ENCODE measurements at places on chromosomes 3 and 15.

GRCh38 chr3:58150130-58150809 is 60.5 kb downstream of the DNASE1L3 start:
- DNase-seq, result no peak

DNA sequence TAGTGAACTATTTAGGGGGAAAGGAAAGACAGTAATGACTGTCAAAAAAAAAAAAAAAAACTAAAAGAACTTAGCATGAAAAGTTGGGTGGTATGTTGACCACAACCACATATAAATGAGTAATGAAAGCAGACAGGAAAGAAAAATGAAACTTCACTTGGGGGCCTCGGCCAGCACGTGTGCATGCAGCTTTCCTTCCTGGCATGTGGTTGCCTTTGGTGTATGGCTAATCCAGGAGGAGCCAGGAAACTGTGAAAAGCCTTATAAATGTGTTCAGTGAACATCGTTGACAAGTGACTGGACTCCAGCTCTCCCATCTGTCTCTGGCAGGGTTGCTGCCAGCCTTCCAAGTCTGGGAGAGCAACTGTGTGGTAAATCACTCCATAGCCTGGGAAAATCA is 195.1 kb downstream of the DTWD1 start:
- no peak for DNase-seq

GRCh38 chr3:157586293-157586692 is 83.1 kb upstream of the VEPH1 start:
- no peak for DNase-seq

GRCh38 chr15:75578173-75578947 is 755 bp downstream of the PTPN9 start:
- DNase-seq, result peak; percentile 36

DNA sequence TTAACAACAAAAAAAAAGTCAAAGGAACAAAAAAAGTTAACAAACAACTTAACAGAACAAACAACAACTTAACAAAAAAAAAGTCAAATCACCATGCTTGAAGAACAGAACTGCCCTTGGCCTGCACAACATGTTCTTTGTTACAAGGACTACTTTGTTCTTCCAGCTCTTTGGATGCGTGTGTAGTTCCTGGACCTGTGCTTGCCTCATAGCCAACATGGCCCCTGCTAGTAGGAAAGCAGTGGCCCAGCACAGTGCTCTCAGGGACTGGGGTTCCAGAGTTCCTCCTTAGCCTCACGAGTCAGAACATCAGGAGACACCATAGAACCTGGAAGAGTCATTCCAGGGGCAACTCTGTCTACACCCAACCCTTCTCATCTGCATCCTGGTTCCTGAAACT is 10.9 kb upstream of the STRIT1 start:
- no peak for DNase-seq

- no peak for DNase-seq
Observed at GRCh38 chr15:92393071-92393979, at the start of gene ST8SIA2. Gene ST8SIA2 (plus strand): TSS chr15:92393881. CDS start chr15:92394065, 184 bp downstream.

- DNase-seq, result no peak
Observed at GRCh38 chr15:53681056-53681455, 78.4 kb downstream of the WDR72 start.

GRCh38 chr3:187015903-187016638 is 85.7 kb downstream of the ST6GAL1 start:
- peak; percentile 23 for DNase-seq

DNA sequence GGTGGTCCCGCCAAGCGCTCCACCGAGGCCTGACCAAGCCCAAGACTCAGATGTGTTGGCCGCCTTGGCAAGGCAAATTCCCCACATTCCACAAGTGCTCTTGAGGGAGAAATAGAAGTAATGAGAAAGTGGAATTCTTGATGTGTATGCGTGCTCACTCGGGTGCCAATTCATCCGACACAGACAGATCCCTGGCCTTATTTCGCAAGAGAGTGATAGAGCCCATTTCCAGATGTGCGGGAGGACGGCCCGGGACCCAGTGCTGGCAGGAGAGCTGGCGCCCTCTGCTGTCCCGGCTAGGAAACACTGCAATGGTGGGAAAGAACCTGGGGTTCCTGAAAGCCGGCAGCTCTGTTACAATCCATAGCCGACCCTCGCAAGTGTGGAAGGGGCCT is 76.0 kb downstream of the HMG20A start:
- peak; percentile 84 for DNase-seq

All from stimulated activated CD8-positive, alpha-beta memory T cell treated with anti-CD3 and anti-CD28 coated beads, Interleukin-4, amount 100 ng/mL, for 48 hours (primary cell).